Fibroblast of skin of left biceps (primary cell): ENCODE measurements at places on chromosomes 4 and X.

- DNase-seq = no peak
These were observed 259.3 kb upstream of the MAGEB18 start for GRCh38 chrX:25878806-25879205.

DNA sequence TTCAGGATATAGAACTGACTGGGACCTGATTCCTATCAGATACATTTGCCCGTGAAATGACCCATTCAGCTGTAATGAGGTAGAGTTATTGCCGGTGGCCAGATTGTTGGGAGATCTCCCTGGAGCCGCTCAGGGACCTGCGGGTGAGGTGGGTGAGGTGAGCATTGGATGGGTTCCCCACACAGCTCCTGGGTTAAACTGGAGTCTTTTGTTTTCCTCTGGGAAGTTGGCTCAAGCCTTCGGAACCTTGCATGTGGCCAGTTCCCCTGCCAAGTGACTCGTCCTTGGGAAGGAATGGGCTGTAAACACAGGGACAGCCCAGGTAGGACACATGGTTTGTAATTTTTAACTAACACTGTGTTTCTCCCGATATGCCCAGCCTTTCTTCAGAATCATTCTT, 31.6 kb upstream of the KIT start:
- DNase-seq = no peak

DNA sequence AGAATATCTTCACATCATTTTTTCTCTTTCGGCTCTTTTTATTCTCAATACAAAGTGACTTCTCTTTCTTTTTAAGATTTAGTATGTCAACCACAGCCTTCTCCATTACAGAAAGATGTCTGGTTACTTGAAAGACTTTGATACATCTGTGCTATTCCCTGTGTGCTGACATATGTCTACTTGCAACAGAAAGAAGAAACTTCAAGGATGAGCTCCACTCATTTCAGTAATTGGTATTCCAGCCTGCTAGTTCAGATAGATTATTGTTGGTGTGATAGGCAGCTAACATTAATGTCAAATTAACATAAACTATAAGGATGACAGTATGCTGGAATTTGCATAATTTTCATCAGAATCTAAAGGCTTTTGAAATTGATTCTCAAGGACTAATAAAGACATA, 948.7 kb downstream of the PCDH18 start:
- no peak for DNase-seq

- DNase-seq = no peak
These were observed 12.4 kb downstream of the EDNRA start for GRCh38 chr4:147493307-147493706.

DNA sequence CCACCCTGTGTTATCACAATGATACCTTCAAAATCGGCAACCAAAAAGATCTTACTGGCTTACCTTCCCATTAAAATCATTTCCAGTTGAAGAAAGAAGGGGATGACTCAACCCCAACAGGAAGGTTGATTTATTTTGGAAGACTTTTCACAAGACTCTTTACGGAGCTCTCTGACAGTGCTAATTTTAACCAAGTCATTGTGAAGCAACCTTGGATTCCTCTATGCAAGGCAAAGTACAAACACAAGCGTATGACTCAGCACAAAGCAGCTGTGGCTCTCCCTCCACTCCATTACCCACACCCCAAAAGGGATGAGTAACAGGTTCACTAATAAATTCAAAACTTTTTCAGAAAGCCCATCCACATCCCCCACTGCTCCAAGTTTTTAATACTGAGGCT, 213.8 kb upstream of the FGF13 start:
- peak; percentile 45 for DNase-seq

DNA sequence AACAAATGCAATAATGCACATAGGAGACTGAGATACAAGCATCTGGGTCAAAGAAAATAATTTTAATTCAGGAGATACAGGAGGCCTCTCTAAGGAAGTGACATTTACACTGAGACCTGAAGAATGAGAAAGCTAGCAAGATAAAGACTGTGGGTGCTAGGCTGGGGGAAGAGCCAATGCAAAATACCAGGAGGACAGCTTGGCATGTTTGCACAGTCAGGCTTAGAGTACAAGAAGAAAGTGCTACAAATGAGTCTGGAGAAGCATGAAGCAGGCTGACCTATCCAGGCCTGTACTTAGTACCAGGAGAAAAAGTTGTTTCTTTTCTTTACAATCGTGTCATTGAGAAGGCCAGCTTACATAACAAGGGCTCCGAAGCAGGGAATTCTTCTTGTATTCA, 56.9 kb downstream of the GABRB1 start:
- DNase-seq = no peak

GRCh38 chr4:154464654-154465053, 26.9 kb downstream of the DCHS2 start:
- DNase-seq = no peak

DNA sequence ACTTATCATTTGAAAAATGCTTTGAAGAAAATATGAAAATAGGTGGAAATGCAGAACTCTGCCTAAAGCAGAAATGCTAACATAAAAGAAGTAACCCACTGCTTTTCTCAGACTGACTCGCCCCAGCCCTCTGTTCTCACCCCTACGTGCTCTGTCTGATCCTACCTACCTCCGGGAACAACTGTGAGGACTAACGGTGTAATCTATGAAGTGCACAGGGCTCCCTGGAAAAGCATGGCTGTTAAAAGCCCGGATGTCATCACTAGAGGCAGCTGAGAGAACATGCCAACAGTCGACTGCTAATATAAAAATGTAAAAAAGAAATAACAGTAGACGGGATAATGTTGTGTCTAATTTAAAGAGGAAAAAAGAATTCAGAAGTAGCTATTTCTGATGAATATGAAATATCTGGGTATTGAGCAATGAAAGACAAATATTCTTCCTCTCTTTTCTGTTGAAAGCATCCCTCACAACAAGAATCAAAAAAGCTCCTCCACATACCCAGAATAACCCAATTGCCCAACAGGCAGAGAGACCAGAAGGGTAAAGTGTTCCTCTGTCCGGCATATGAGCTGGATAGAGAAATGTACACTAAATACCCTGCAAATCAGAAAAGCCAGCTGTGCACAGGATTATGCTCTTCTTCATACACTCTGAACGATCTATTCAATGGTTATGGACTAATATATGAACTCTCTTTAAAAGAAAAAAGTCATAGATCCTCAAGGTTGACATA, 130.7 kb downstream of the TSPAN5 start:
- no peak for DNase-seq

DNA sequence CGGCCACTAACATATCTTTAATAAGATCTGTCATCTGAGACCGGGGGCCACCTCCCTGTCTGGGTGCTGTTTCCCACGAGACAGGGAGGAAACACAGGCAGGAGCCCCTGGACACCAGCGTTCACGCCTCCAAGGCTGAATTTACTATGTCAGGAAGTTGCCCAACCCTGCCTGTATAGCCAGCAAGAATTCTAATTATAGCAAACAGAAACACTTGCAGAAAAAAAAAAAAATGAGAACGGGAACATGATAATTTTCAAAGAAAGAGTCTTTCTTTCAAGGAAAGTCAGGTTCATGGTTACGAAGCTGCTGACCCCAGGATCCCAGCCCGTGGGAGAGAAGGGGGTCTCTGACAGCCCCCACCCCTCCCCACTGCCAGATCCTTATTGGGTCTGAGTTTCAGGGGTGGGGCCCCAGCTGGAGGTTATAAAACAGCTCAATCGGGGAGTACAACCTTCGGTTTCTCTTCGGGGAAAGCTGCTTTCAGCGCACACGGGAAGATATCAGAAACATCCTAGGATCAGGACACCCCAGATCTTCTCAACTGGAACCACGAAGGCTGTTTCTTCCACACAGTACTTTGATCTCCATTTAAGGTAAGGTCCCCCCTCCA, at the start of gene IL3RA:
TSS of gene IL3RA (plus strand) at position 455 of the 613 bp plus-strand sequence. CDS start 4,981 bp downstream, outside the sequence.
- no peak for DNase-seq

- DNase-seq = no peak
These were observed 192.5 kb upstream of the GATB start for GRCh38 chr4:151953312-151953711.

DNA sequence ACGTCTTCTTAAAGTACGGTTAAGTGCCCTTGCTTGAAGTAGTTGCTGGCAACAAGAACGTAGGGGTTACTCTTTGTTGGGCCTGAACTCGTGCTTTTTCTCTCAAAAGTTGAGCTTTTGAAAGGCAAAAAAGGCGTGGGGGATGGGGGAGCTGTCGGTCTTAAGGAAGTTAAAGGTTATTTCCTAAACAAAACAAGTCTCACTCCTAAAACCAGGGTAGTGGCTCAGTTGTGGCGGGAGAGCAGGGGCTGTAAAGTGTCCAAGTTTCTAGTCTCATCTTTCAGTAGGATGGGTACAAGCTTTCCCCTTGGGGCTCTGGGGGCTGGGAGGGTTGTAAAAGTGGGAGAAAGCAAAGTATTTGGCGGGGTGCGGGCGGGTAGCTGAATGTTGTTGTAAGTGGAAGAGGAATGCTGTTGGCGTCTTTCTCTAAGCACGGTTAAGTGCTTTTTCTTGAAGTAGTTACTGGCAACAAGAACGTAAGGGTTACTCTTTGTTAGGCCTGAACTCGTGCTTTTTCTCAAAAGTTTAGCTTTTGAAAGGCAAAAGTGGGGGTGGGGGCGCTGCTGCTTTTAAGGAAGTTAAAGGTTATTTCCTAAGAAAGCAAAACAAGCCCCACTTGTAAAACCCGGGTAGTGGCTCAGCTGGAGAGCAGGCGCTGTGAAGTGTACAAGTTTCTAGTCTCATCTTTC, 904 bp upstream of the WDR1 start:
- no peak for DNase-seq

- DNase-seq = no peak
These were observed 11.1 kb downstream of the NIPAL1 start for GRCh38 chr4:48027653-48028052.

DNA sequence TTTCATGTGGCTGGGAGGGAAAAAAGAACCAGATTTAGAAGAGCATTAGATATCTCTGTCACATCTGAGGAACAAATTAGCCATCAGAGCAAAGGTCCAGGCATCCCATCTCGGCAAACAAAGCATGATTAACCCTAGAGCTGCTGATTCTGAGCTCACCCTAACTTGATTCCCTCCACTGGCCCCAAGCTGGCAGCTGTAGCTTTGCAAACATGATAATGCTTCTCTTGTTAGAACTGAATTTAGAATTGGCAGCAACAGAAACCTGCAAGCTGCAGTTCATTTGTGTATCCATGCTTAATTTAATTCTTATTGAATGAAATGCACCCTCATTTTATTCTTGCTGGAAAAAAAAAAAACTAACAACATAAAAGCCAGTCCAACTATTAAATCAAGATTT, 289.2 kb downstream of the IL1RAPL1 start:
- DNase-seq = no peak

DNA sequence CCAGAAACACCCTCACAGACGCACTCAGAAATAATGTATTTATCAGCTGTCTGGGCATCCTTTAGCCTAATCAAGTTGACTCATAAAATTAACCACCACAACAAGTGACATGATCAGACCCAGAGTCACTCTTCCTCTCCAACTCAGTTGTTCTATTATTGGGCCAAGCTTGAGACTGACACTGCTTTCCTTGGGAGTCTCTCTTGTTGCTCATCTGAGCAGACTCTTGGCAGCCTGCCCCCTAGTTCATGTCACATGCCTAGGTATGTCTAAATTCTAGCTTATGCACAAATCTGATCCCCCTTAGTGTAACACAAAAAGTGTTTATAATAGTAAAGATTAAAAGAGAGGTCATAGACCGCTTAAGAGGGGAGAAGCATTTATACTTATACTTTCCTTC, 72.6 kb upstream of the ADAMTS3 start:
- DNase-seq = no peak

DNA sequence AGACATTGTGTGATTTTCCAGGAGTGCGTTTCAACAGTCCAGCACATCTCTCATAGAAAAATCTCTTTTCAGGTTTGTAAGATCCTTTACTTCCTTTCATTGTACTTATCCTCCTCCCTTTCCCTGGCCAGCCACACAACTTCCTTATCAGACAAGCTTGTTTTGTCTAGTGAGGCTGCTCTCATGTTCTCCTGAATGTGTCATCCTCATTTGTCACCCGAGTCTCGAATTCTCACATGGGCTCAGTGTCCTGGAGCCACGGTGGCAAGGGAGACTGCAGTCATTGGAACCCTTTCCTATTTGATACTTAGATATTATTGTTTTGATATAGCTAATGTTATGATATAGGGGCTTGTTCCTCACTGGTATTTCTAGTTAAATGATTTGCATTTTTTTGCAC, 16.9 kb downstream of the SYNPO2 start:
- DNase-seq = no peak

GRCh38 chrX:6718766-6719165, 183.8 kb upstream of the VCX3A start:
- DNase-seq = no peak

- DNase-seq = no peak
These were observed 321.1 kb downstream of the NKX6-1 start for GRCh38 chr4:84177831-84178542.

GRCh38 chrX:121761845-121762244, 714.4 kb downstream of the GLUD2 start:
- DNase-seq = no peak

- no peak for DNase-seq
These were observed 1.3 kb downstream of the CASP3 start for GRCh38 chr4:184648054-184648312.

DNA sequence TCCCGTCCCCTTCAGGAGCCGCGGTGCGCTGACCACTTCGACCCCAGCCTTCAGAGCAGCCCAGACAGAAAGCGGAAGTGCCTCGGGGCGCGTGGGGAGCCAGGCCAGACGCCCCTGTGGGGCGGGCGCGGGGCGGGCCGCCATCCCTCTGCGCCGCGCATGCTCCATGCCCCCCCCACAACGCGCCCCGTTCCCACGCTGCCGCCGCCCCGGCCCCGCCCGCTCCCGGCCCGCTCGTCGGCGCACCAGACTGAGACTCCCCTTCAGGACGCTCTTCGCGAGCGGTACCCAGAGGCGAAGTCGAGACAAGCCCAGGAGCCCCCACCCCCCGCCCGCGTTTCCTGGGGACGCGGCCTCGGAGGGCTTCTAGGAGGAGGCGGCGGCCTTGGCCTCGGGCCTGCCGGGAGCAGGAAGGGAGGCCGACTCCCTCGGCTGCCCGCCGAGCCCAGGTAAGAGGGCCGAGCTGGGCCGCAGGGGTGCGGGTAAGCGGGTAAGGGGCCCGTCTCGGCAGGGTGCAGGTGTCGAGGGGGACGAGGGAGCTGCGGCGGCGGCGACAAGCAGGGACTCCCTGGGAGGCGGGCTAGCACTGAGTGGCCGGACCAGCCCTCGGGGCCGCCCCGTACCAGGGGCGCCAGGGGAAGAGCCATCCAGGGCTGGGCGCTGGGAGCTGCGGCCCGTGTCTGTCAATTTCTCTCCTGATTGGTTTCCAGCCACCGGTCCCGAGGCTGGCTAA, at the start of gene ZFP92:
TSS of gene ZFP92 (plus strand) at position 218 of the 733 bp plus-strand sequence. CDS start 6,851 bp downstream, outside the sequence.
- DNase-seq = no peak

DNA sequence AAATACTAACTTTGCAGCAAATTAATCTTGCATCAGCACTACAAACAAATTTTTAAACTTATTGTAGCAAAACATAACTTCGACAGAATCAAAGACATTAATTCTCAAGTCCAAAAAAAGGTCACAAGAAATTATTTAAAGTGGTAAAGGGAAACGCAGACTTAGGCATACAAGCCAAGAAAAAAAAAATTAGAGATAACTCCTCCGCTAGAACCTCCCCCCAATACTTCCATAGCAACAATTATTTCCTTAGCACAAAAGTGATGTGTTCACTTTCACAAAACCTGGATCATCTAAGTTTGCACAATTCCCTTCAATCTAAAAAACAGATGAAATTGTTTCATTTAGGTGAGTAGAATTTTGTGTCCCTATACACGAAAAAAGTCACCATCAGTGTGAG, 1.1 kb downstream of the LRBA start:
- DNase-seq = no peak
